CD8-positive, alpha-beta memory T cell (primary cell): ENCODE measurements at places on chromosomes 16 and 17.

DNA sequence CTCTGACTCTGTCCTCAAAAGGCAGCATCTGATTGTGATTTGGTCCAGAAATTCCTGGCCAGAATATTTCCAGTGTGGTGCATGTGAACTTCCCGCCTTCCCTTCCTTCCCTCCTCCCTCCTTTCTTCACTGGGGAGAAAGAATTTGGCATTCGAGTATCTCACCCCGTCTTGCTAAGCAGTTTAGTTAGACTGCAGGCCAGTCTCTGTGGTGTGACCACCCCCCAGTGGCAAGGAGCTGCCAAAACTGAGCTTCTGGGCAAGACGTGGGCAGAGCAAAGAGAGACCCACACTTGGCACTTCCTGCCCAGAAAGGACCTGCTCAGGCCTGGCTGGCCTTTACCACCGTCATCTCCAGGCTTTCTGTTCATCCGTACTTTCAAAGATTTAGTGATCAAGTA lies 36.4 kb downstream of the SNX20 start:
- no peak overlapping the region for H3K27ac ChIP-seq
- H3K4me3 ChIP-seq = no peak overlapping the region
- H3K27me3 ChIP-seq = no peaks in the 10 kb centered on the region

GRCh38 chr16:70635336-70636016 lies 10.9 kb upstream of the IL34 start:
- no peak for DNase-seq
- H3K4me1 ChIP-seq = no peaks in the 10 kb centered on the region
- H3K36me3 ChIP-seq = no peaks in the 10 kb centered on the region
- no peak overlapping the region for H3K27ac ChIP-seq

GRCh38 chr17:81315129-81315884 lies 20.2 kb upstream of the SLC38A10 start:
- no peak overlapping the region for H3K27ac ChIP-seq
- no peaks in the 10 kb centered on the region for H3K36me3 ChIP-seq
- H3K27me3 ChIP-seq = no peaks in the 10 kb centered on the region
- DNase-seq = no peak

- H3K27me3 ChIP-seq = no peaks in the 10 kb centered on the region
- peaks cover 5% of the 10 kb centered on the region for H3K4me1 ChIP-seq
- H3K4me3 ChIP-seq = no peak overlapping the region
- no peak overlapping the region for H3K27ac ChIP-seq
- no peaks in the 10 kb centered on the region for H3K36me3 ChIP-seq
Observed at GRCh38 chr17:81027591-81028505, 7.1 kb upstream of the BAIAP2 start.

- no peak for DNase-seq
- H3K36me3 ChIP-seq = no peaks in the 10 kb centered on the region
- H3K27ac ChIP-seq = no peak within 1 kb of the TSS
Observed at GRCh38 chr17:74712756-74713155, at the start of gene CD300LF. CD300LF (minus strand) TSS chr17:74712923; CDS start chr17:74712866, 57 bp downstream.

DNA sequence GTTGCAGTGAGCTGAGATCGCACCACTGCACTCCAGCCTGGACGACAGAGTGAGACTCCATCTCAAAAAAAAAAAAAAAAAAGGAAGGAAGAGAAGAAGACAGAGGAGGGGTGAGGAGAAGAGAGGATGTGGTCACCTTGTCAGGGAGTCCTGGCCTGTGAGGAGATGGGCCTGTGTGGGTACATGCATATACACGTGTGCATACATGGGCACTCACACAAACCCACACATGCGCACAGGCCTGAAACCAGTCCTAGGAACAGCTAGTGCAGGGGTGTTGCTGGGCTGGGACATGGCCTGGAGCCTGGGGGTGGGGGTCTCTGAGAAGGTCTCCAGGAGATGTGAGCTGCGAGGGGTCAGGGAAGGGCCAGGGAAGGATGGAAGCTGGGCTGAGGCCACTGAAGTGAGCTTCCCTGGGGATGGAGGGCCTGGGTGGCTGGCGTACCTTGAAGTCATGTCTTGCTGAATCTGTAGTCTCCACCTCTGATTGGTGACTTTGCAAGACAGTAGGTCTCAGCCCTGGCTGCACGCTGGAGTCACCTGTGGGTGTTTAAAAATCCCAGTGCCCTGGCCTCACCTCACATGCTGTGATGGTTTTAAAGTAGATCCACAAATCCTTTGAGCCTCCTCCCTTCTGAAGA lies 72.4 kb downstream of the MRM1 start:
- peaks cover 31% of the 10 kb centered on the region for H3K4me1 ChIP-seq
- no peaks in the 10 kb centered on the region for H3K27me3 ChIP-seq
- H3K27ac ChIP-seq = no peak overlapping the region

- H3K36me3 ChIP-seq = no peaks in the 10 kb centered on the region
- peaks cover 21% of the 10 kb centered on the region for H3K4me1 ChIP-seq
- no peaks in the 10 kb centered on the region for H3K27me3 ChIP-seq
- DNase-seq = no peak
Observed at GRCh38 chr16:1775006-1775845, 2.3 kb upstream of the MRPS34 start.

- peaks cover 32% of the 10 kb centered on the region for H3K4me1 ChIP-seq
- no peaks in the 10 kb centered on the region for H3K27me3 ChIP-seq
Observed at GRCh38 chr17:75087558-75088453, at the start of gene SLC16A5. SLC16A5 (plus strand) TSS chr17:75087954; CDS start chr17:75093637, 5,683 bp downstream.

GRCh38 chr16:4273858-4274311 lies 1.1 kb upstream of the TFAP4 start:
- peaks cover 10% of the 10 kb centered on the region for H3K4me1 ChIP-seq
- peak overlapping the region; percentile 31 for H3K27ac ChIP-seq

GRCh38 chr16:84753412-84754326 lies 53.9 kb downstream of the USP10 start:
- DNase-seq = no peak
- H3K36me3 ChIP-seq = no peaks in the 10 kb centered on the region
- H3K4me1 ChIP-seq = peaks cover 41% of the 10 kb centered on the region
- no peaks in the 10 kb centered on the region for H3K27me3 ChIP-seq
- no peak overlapping the region for H3K27ac ChIP-seq

DNA sequence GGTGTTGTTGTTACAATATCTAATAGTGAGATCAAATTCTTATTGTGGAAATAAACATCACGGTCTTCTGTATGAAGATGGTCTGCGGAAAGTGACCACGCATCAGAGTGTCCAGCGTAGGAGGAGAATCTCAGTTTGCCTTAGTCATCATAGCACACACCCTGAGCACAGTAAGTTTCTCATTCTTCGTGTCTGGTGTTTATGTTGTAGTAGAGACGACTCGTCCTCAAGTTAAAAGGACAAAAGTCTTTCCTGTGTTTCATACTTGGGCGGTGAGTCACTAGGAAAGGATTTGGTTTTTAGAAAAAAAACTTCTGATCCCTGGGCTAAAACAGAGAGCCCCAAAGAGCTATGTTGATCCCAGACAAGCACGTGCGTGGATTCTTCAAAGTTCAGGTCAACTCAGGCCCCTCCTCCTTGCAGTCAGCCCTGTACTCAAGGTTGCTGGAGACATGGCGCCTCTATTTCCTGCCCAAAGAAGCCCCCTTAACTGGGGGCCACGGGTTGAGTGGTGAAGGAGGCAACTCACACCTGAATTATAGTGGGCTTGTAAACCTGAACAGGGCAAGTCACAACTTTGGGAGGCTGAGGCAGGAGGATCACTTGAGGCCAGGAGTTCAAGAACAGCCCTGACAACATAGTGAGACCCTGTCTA lies 170.4 kb downstream of the ZFHX3 start:
- no peak overlapping the region for H3K27ac ChIP-seq
- H3K27me3 ChIP-seq = no peaks in the 10 kb centered on the region
- DNase-seq = no peak
- H3K4me1 ChIP-seq = no peaks in the 10 kb centered on the region
- no peaks in the 10 kb centered on the region for H3K36me3 ChIP-seq

DNA sequence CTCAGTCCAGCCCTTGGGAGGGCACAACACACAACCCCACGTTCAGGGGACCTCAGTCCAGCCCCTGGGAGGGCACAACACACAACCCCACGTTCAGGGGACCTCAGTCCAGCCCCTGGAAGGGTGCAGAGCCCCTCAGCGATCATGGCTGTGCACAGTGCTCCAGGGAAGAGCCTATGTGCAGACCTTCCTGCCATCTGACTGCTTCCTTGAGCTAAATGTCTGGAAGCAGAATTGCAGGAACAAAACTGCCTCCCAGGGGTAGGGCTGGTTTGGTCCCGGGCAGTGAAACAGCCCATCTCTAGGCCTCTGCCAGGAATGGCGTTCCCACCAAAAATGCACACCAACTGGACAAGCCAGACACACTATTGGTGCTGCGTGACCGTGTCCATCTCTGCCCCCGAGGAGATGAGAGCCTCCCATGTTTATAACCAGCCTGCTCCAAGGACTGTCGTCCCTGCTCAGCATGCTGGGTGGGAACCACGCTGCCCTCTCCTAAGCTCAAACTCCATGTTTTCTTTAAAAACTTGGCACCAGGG lies 44.0 kb downstream of the ZNF276 start:
- H3K36me3 ChIP-seq = no peaks in the 10 kb centered on the region
- H3K4me1 ChIP-seq = peaks cover 24% of the 10 kb centered on the region
- H3K27ac ChIP-seq = peak overlapping the region; percentile 64
- no peaks in the 10 kb centered on the region for H3K27me3 ChIP-seq
- DNase-seq = no peak

- no peak overlapping the region for H3K27ac ChIP-seq
- H3K4me3 ChIP-seq = no peak overlapping the region
- H3K36me3 ChIP-seq = peaks cover 10% of the 10 kb centered on the region
- no peak for DNase-seq
- H3K4me1 ChIP-seq = no peaks in the 10 kb centered on the region
Observed at GRCh38 chr17:48259694-48260291, 152.2 kb downstream of the SNX11 start.

DNA sequence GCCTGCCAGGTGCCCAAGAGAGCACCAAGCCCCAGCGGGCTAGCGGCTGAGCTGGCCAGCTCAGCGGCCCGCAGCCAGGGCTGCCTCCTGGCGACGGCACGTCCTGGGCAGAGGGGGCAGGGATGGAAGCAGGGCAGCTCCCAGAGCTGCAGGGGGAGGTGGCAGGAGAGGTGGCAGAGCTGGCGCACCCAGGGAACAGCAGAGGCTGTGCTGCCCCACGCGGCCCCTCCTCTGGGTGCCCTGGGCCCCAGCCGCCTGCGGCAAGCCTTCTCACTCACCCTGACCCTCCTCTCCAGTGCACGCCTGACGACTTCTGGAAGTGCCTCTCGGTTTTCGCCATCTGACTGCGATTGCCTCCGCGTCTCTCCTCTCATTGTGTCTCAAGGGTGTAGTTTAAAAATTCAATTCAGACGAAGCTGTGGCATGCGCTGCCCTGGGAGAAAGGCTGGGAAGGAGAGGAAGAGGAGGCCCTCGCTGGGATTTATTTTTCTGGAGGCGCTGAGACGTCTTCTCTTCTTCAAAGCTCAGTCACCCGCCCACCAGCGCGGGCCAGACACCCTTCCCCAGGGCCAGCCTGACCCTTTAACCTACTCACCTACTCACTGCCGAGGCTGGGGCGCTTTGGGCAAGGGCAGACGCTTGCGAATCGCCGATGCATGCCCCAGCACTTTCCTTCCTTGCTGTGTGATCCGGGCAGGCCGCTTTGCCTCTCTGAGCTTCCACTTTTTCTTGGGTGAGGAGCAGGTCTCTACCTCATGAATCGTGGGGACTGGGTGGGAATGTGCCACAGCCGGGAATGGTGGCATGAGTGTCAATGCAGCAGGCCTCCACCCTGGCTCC lies 24.9 kb downstream of the GSE1 start:
- no peak overlapping the region for H3K4me3 ChIP-seq
- H3K4me1 ChIP-seq = no peaks in the 10 kb centered on the region
- DNase-seq = no peak

GRCh38 chr16:30985401-30986128 lies 558 bp downstream of the HSD3B7 start:
- no peak overlapping the region for H3K27ac ChIP-seq
- no peak for DNase-seq
- H3K36me3 ChIP-seq = peaks cover 4% of the 10 kb centered on the region
- H3K27me3 ChIP-seq = no peaks in the 10 kb centered on the region
- H3K4me1 ChIP-seq = no peaks in the 10 kb centered on the region

DNA sequence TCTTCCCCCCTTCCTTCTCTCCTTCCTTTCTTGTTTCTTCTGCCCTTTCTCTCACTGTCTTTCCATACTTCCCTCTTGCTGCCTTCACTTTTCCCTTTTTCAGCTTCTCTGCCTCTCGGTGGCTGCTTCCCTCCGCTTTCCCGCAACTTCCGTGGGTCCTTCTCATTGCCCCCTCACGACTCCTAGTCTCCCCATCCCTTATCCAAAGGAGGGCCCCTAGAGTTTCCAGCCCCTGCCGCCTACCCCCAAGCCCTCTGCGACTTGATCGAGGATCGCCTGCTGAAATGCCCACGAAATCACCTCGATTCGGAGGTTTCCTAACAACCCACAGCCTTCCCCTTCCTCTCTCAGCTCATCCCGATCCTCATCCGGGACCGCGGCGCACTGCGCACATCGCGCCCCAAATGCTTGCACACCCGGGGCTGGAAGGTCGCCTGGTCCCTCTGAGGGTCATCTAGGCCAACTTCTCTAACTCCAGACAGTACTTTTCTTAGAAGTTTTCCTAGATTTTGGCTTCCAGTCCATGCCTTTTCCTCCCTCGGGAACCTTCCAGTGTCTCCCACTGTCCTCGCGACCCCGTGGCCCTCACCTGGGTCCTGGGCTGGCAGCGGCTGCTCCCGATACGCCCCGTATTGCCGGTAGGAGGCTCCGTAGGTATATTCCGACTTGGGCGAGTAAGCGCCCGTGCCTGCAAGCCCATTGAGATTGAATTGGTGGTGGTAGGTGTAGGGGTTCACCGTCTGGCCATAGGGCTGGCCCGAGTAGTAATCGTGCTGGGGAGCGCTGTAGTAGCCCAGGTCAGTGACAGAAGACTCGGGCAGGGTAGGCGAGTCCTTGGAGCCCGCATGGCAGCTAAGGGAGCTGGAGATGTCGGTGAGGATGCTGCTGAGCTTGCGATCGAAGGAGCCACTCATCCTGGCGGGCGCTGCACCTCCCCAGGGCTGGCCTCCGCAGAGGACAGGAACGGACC lies 654 bp downstream of the DLX3 start:
- no peak overlapping the region for H3K27ac ChIP-seq
- H3K4me3 ChIP-seq = peak overlapping the region; percentile 51
- peaks cover 22% of the 10 kb centered on the region for H3K4me1 ChIP-seq
- H3K27me3 ChIP-seq = peaks cover 61% of the 10 kb centered on the region

- peak; percentile 51 for DNase-seq
- no peak overlapping the region for H3K4me3 ChIP-seq
- H3K36me3 ChIP-seq = no peaks in the 10 kb centered on the region
- H3K27ac ChIP-seq = no peak overlapping the region
- no peaks in the 10 kb centered on the region for H3K27me3 ChIP-seq
- no peaks in the 10 kb centered on the region for H3K4me1 ChIP-seq
Observed at GRCh38 chr16:82639666-82640336, 13.0 kb downstream of the CDH13 start.

GRCh38 chr16:28986046-28986445 lies 1.2 kb downstream of the LAT start:
- peak overlapping the region; percentile 88 for H3K4me3 ChIP-seq
- DNase-seq = no peak
- peaks cover 56% of the 10 kb centered on the region for H3K4me1 ChIP-seq
- no peaks in the 10 kb centered on the region for H3K27me3 ChIP-seq
- peaks cover 32% of the 10 kb centered on the region for H3K36me3 ChIP-seq

- peaks cover 71% of the 10 kb centered on the region for H3K4me1 ChIP-seq
- H3K4me3 ChIP-seq = no peak overlapping the region
- H3K27ac ChIP-seq = no peak overlapping the region
Observed at GRCh38 chr17:14334919-14335318, 34.0 kb downstream of the HS3ST3B1 start.

- peaks cover 12% of the 10 kb centered on the region for H3K4me1 ChIP-seq
- no peak overlapping the region for H3K27ac ChIP-seq
- no peak for DNase-seq
- H3K4me3 ChIP-seq = no peak overlapping the region
Observed at GRCh38 chr17:75791254-75791653, 6.6 kb downstream of the UNK start.

- no peak for DNase-seq
- H3K4me1 ChIP-seq = no peaks in the 10 kb centered on the region
- no peak overlapping the region for H3K4me3 ChIP-seq
Observed at GRCh38 chr16:24685539-24686432, 43.7 kb upstream of the TNRC6A start.
